ENCODE measurements at places on chromosomes 1 and 21.

DNA sequence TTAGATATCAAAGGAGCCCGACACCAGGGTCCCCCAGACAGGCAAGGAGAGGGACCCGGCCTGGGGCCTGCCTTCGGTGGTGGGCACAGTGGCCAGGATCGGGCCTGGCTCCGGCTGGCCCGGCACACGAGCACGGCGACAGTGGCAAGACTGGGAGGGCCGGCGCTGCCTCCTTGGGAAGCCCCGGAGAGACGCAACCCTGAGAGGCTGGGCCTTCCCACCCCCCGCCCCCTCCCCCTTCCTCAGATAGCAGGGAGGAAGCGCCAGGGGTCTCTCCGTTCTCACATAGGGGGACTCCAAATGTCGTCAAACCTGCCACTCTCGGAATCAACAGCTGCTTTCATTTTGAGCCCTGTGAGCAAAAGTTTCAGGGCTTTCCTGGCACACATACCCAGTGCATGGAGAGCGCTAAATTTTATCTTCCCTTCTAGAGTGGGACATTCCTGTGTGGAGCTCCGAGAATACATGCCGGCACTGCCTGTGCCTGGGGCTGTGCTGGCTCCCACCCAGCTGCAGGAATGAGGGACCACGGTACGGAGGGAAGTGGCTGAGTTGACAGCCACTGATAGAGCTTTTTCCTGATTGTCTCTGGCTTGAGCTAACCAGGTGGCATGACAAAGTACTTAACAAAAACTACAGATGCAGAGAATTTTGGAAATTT lies 62.4 kb downstream of the CD247 start:
- no peak for DNase-seq

DNA sequence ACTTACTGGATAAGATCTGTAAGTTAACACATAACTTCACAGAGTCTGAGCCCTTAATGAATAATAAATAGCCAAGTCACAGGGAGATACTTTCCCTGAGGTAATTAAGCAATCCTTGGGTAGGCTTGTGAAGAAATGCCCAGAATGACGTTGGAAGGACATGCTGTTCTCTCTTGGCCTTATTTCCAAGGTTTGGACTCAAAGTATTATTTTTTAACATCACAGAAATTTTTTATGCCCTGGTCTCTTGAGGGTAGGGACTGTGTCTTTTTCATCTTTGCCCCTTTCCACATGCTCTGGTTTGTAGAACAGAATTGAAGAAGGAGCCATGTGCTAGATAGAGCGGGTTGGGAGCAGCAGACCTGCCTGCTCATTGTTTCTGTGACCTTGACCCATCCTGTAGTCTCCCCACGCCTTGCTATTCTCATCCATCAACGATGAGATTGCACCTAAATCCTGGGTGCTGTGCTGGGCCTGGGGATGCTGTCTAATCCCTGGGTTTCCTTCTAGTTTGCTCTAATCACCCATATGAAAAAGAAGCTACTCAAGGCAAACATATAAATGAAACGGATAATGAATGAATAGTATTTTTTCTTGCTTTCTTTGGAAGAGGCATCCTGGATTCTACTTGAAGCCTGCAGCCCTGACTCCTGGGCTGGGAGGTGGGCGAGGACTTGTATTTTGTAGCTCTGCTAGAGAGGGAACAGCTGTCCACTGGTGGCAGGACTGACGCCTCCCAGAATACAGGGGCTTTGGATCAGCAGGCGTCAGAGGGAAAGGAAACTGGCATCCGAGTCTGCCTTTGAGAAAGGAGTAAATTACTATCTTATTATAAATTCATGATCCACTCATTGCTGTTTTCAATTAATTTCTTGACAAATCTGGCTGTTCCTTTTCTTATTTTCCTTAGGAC lies 17.5 kb upstream of the LAMTOR5 start:
- no peak for DNase-seq

- no peak for DNase-seq
These were observed 553 bp downstream of the TTF2 start for GRCh38 chr1:117060441-117061317.

DNA sequence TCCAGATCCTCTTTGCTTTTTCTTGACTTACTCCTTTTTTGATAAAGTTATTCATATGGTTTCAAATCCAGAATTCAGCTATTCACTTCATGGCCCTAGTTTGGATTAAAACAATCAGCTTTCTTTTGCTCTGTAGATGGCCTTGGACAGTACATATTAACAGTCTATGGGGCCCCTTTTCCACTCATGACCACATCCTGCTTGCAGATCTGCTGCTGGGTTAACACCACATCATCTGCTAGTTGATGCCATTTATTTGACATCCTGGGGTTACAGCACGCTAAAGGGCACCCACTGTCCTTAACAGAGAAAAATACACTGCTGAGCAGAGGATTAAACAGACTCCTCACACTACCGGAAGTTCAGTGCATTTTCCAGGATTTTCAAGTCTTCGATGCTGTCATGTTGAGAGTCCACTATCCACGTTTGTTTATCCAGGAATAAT lies 941 bp upstream of the IFI16 start:
- no peak for DNase-seq

- no peak for DNase-seq
These were observed 8.5 kb downstream of the AKT3 start for GRCh38 chr1:243841507-243841906.

- no peak for DNase-seq
These were observed 19.7 kb upstream of the FASLG start for GRCh38 chr1:172638885-172639831.

GRCh38 chr21:39153373-39153772 lies 29.9 kb downstream of the PSMG1 start:
- no peak for DNase-seq

- no peak for DNase-seq
These were observed 95.3 kb upstream of the NRIP1 start for GRCh38 chr21:15160136-15160535.

GRCh38 chr1:39394598-39394997 lies 96.8 kb upstream of the BMP8A start:
- no peak for DNase-seq

GRCh38 chr1:55867304-55867843 lies 652.2 kb upstream of the USP24 start:
- no peak for DNase-seq

GRCh38 chr1:209895709-209896108 lies 42.3 kb upstream of the SYT14 start:
- no peak for DNase-seq

GRCh38 chr1:94646786-94647555 lies 105.4 kb upstream of the F3 start:
- no peak for DNase-seq
